Activated CD4-positive, CD25-positive, alpha-beta regulatory T cell treated with anti-CD3 and anti-CD28 coated beads, Interleukin-2, amount 50 U/mL, for 16 hours (primary cell): ENCODE measurements at places on chromosomes 1 and 21.

DNA sequence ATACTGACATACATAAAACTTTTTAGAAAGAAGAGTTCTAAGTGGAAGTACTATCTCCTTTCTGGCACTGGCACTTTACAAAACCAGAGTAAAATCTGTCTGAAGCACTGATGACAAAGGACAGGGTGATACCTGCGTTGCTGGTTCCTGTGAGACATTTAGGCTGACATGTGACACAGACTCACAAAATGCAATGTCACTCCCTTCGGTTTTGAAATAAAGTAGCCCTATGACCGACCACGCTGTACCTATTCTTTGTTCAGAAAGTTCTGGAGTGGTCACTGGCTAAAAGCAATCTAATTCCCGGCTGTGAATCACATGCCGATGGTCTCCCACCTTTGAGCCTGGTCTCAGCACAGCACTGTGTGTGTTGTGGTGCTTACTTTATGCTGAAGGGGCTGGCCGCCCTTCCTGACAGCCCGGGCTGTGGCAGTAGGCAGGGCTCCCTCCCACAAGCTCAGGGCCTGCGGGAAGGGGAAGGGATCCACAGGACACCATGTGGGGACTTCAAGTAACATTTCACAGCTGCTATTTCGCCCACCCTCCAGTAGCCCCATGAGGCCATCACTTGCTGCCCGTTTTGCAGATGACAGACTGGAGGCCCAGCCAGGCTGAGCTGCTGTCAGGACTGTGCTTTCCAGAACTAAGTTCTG, 48.0 kb downstream of the MRPL37 start:
- no peak for DNase-seq

DNA sequence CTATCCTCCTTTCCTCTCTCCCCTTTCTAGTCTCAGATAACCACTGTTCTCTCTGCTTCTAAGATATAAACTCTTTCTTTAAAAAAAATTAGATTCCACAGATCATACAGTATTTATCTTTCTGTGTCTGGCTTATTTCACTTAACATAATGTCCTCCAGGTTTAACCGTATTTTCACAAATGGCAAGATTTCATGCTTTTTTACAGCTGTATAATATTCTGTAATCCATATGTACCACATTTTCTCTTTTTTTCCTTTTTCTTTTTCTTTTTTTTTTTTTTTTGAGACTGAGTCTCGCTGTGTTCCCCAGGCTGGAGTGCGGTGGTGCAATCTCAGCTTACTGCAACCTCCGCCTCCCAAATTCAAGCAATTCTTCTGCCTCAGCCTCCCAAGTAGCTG, 5.1 kb upstream of the SLC16A1 start:
- DNase-seq, result no peak

DNA sequence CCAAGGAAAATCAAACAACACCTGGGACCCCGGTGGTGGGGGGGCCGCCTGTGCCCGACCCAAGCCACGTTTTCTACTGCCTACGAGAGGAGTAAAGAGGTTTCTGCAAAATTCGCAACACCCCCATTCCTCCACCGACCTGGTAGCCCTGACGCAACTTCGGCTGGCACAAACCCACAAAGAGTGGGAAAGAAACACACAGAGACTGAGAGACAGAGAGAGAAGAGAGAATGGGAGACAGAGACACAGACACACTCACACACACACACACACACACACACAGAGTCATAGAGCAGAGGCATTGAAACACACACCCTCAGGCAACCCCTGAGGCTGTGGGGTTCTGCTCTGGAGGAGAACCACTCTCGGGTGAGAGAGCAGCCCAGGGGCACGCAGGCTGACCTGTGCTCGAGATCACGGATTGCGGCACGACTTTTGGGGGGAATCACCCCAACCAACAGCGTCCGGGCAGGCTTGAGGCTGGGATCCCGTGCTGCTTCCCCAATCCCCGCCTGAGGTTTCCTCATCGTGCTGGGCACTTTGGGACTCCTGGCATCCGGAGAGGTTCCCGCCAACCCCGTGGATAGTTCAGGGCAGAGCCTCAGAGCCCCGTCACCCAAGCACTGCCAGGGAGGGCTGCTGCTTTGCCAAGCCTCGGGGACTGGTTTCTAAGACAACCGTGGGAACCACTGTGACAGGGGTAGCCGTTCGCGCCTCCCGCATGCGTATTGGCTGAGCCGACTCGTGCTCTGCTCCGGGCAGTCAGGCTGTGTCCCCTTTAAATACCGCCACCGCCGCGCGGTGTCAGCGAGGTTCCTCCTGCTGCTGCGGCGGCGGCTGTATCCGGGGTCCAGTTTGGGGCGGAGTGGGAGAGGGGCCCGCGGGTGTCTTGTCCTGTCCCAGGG, 682.4 kb upstream of the TPTE start:
- no peak for DNase-seq

DNA sequence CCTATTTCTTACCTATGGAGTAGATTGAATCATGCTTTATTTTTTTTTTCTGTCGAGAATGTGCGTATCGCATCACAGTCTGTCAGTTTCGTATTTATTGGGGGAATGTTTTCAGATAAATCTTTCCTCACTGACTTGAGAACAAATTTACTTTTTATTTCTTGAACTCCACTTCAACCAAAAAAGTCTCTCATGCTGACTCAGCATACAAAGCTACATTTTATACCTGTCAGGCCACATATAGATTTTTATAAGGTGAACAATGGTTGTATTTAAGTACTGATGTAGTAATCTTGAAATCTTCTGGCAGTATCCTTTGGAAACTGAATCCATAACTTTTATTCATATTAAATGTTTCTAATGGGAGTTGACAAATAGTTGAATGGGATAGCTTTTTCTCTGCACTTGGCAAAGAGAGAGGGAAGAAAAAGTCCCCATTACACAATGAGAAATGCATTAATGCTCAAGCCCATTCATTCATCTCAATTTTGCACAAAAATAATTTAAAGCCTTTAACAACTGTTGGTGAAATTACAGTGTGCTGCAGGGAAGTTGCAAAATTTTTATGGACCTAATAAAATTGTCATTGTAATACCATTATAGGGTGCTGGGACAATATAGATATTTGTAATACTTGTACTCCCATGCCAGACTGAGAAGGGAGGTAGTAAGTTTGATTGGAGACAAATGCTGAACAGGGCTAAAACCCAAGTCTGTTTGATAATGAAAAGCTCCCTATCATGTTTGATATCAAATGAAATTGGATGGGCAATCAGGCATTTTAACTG, 367.6 kb downstream of the HLX start:
- DNase-seq, result no peak

GRCh38 chr1:199129247-199129646, 490.4 kb downstream of the PTPRC start:
- no peak for DNase-seq

- no peak for DNase-seq
Measured at GRCh38 chr1:15207031-15207828, 39.8 kb upstream of the FHAD1 start.

GRCh38 chr1:150973258-150973835, 1.3 kb downstream of the CERS2 start:
- no peak for DNase-seq

DNA sequence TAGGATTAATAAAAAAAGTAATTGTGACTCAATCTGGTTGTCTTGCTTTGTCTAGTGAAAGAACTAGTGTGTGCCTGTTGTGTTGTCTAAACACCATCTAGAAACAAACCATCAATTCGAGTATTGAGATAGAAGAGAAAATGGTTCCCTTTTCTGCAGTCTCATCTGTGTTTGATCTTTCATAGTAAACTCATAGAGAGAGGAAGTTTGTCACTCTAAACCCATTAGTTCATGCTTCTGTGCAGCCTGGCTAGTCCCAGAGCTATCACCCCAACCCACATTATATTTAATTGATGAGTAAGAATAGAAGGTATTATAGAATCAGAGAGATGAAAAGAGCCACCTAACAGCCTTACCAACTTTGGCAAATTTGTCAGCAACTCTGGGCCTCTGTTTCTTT, 99.5 kb downstream of the TGFB2 start:
- DNase-seq, result no peak

DNA sequence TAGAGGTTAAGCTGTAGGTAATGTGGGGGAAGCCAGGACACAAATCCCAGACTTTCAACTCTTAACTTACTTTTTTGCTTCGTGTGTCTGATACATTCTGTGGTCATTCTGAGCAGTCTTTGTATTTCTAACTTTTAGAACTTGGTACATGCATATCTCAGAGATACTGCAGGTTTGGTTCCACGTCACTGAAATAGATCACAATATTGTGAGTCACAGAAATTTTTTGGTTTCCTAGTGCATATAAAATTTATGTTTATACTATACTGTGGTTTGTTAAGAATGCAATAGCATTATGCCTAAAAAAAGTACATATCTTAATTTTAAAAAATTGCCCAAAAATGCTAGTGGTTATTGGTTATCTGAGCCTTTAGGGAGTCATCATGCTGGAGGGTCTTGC, 3.2 kb downstream of the URB2 start:
- DNase-seq, result no peak

- DNase-seq, result no peak
Measured at GRCh38 chr1:63662056-63662836, 69.0 kb downstream of the PGM1 start.

DNA sequence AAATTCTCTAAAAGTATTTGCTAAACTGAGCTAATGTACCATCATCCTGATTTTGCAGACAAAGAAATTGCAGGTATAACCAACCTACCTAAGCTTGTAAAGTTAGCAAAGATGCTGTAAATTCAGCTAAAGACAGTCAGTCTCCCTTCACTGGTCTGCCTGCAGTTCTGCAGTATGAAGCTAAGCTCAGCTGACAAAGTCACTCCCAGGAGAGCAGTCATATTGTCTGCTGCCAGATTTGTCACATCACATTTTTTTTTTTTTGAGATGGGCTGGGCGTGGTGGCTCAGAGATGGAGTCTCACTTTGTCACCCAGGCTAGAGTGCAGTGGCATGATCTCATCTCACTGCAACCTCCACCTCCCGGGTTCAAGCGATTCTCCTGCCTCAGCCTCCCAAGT, 8.9 kb upstream of the CMPK1 start:
- DNase-seq, result no peak

DNA sequence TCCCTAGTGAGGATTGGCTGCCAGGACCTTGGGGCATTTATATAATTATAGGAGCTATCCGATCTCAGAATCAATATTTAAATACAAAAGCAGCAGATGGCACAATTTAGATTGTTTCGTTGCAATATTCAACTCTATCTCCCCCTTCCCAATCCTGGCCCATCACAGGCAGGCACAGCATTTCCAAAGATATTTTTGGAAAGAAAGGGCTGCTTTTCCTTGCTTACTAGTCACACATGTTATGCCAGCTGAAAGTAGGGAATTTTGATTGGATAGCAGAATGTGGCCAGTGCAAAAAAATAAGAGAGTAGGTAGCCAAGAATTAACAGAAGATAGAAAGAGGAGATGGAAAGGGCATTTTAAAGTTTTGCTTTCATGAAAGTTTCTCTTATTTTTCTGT, 37.9 kb downstream of the IL12RB2 start:
- no peak for DNase-seq

- DNase-seq, result no peak
Measured at GRCh38 chr1:81540216-81540615, 260.5 kb upstream of the ADGRL2 start.

DNA sequence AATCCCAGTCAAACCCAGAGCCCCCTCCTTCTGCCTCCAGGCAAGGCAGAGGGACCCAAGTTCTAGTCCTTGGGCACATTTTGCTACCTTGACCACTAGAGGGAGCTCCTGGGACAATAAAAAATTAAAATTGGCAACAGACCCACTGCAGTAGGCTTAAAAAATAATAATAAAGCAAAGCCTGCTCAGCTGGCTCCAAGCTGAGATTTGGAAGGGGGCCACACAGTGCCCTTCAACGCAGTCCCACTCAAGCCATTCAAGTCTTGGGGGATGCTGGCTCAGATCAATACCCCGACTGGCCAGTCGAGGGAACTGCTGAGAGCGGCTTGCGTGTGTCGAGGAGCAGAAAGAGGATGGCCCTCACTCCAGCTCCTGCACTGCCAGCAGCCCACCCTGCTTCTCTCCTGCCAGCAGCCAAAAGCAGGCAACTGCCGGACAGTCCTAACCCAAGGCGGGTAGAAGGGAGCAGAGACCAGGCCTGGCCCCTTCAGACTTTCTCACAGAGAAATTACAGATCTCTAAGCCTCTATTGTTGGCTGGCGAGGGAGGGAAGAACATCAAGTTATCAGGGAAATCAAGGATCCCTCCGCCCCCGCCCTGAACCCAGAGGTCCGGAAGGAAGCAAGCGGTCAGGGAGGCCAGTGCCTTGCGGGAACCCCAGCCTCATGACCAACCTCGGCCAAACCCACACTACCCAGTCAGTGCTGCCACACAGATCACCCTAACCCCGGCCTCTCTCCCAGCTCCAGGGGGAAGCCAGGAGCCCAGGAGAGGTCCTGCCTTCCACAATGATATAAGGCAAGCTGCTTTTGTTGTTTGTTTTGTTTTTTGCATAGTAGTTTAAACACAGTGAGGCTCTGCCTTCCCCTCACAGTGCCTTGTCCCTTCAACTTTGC, 4.9 kb upstream of the ALDH4A1 start:
- peak; percentile 44 for DNase-seq

GRCh38 chr1:229108598-229109201, 162.2 kb upstream of the RAB4A start:
- no peak for DNase-seq
